ENCODE measurements at places on chromosomes 11 and 22.
A peak's percentile ranks its signal among the peaks of the same experiment; 100 is the strongest.

- no peaks in the 10 kb centered on the region for H3K27me3 ChIP-seq
- no peaks in the 10 kb centered on the region for H3K4me1 ChIP-seq
- peak overlapping the region; percentile 34 for H3K27ac ChIP-seq
- DNase-seq, result peak; percentile 5
- peaks cover 3% of the 10 kb centered on the region for H3K36me3 ChIP-seq
- no peak overlapping the region for H3K4me3 ChIP-seq
Measured at GRCh38 chr11:2586793-2587131, 113.0 kb downstream of the KCNQ1OT1 start.

DNA sequence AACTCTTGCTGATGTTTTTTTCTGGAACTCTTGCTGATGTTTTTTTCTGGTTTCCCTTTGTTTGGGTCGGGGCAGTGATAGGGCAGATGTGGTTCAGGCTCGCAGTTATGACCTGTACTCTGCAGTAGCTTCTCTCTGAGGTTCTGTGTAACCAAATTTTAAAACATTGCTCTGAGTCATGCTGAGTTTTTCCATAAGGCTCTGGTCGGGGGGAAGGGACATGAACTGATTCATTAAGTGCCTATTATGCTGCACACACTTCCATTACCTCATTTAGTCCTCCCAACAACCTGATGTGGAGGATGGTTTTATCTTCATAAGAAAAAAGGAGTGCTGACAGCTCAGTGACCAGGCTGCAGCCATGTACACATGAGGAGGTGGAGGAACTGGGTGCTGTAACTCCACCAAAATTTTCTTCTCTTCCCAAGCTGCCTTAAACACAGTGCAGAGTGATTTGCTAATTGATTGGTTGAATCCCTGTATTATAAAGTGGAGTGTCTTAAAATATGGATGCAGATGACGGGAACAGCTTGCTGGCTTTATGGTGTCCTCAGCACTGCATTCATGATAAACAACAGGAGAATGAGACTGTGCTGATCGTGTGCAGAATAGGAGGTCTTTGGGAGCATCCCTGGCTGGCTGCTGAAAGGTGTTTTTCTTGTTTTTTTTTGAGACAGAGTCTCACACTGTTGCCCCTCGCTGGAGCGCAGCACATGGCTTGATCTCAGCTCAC lies 19.1 kb downstream of the TNRC6B start:
- peaks cover 51% of the 10 kb centered on the region for H3K4me1 ChIP-seq
- DNase-seq, result no peak
- peaks cover 4% of the 10 kb centered on the region for H3K36me3 ChIP-seq
- no peak overlapping the region for H3K4me3 ChIP-seq

GRCh38 chr11:74650498-74650897 lies 58.1 kb downstream of the POLD3 start:
- H3K4me3 ChIP-seq, result no peak overlapping the region
- no peak overlapping the region for H3K27ac ChIP-seq
- DNase-seq, result no peak
- H3K36me3 ChIP-seq, result peaks cover 4% of the 10 kb centered on the region
- H3K27me3 ChIP-seq, result no peaks in the 10 kb centered on the region

DNA sequence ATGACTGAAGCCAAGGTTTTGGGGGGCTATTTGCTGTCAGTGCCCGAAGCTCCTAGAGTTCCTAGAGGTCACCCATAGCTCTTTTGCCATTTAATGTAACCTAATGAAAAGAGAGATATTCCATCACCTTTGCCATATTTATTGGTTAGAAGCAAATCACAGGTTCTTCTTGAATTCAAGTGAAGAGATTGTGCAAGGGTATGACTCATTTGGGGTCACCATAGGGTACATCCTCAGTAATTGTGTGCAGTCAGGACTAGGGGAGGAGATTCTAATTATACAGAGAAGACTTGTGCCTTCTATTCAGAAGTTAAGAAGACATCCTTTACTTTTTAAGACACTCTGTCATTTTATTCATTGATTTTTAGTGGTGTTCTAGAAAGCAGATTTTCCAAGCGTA lies 6.9 kb upstream of the PRAME start:
- DNase-seq, result no peak
- H3K27me3 ChIP-seq, result peaks cover 50% of the 10 kb centered on the region
- H3K36me3 ChIP-seq, result peaks cover 4% of the 10 kb centered on the region
- H3K4me3 ChIP-seq, result no peak overlapping the region
- H3K4me1 ChIP-seq, result peaks cover 2% of the 10 kb centered on the region
- no peak overlapping the region for H3K27ac ChIP-seq

GRCh38 chr11:111782109-111782741 lies 16.0 kb upstream of the PPP2R1B start:
- no peak for DNase-seq
- peaks cover 2% of the 10 kb centered on the region for H3K4me1 ChIP-seq

DNA sequence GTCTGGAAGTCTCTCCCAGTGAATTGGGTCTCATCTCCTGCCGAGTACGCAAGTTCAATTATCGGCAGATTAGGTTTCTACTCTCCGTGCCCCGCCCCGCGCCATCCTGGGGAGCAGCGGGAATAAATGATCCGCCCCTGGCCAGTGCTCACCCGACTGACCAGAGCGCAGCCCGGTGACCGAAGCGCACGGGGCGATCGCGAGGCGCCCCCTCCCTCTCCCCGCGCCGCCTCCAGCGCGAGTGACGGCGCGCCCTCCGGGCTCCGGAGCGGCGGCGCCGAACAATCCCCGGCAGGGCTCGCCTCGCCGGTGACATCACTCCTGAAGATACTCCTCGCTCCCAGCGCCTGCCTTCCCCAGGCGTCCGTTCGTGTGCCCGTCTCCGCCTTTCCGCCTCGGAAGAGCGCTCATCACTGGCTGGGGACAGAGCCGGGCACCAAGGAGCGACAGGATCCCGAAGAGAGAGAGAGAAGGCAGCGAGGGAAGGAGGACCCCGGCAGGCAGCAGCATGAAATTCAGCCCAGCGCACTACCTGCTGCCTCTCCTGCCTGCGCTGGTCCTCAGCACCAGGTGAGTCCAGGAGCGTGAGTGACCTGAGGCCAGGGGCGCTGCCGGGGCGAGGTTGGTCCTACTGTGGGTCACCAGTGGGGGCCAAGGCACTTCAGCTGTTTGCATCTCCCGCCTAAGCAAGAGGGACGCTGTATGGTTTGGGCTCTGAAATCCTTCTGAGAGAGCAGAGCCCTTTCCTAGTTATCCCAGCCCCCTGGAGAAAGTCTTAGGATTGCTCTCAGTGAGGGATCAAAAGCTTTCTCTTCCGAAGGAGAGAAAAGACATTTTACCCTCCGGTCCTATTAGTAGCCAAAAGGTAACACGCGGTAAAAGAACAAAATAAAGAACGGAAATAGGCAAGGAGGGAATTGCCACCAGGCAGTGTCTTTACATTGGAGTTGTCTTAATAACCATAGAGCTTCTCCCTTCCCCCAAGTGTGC lies at the start of gene LUZP2:
Gene LUZP2, plus strand, starts transcription at position 318 of the 990 bp plus-strand sequence.
- DNase-seq, result no peak
- no peaks in the 10 kb centered on the region for H3K27me3 ChIP-seq
- no peak within 1 kb of the TSS for H3K4me3 ChIP-seq
- no peaks in the 10 kb centered on the region for H3K36me3 ChIP-seq

- DNase-seq, result no peak
- H3K4me1 ChIP-seq, result peaks cover 29% of the 10 kb centered on the region
- no peaks in the 10 kb centered on the region for H3K27me3 ChIP-seq
- H3K4me3 ChIP-seq, result no peak overlapping the region
- peak overlapping the region; percentile 30 for H3K27ac ChIP-seq
Measured at GRCh38 chr11:128604723-128605122, 17.4 kb upstream of the ETS1 start.

DNA sequence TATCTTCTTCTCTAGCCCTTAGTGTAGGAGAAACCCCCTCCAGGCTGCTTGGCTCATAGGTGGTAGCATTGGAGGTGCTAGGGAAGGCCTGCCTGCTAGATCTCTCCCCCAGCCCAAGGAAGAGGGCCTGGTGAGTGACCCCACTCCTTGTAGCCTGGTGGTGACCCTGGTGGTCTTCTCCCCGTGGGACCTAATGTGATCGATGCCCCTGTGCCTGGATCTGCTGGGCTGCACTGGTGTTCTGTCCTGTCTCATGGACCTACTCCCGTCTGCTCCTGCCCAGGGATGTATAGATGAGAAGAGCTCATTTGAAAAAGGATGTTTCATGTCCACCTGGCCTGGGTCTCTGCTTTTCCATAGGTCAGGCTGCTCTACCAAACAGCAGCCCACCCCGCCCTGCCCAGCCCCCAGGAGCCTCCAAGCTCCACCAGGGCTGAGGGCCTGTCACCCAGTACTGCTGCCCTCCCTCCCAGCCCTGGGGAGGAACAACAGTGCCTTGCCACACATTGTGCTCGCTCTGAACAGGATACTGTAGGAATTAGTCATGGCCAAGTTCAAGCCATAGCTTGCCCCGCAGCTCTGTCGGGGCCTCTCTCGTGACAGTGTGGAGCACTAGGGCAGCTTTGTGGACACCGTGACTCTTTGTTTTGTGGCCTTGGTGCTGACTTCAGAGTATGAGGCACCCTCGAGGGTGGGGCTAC lies 19.7 kb downstream of the SLC37A2 start:
- no peak for DNase-seq
- no peak overlapping the region for H3K27ac ChIP-seq
- H3K4me3 ChIP-seq, result no peak overlapping the region
- peaks cover 46% of the 10 kb centered on the region for H3K27me3 ChIP-seq

GRCh38 chr11:36065436-36065835 lies 121.6 kb downstream of the LDLRAD3 start:
- no peak overlapping the region for H3K4me3 ChIP-seq
- DNase-seq, result no peak
- no peaks in the 10 kb centered on the region for H3K4me1 ChIP-seq
- H3K27ac ChIP-seq, result no peak overlapping the region

DNA sequence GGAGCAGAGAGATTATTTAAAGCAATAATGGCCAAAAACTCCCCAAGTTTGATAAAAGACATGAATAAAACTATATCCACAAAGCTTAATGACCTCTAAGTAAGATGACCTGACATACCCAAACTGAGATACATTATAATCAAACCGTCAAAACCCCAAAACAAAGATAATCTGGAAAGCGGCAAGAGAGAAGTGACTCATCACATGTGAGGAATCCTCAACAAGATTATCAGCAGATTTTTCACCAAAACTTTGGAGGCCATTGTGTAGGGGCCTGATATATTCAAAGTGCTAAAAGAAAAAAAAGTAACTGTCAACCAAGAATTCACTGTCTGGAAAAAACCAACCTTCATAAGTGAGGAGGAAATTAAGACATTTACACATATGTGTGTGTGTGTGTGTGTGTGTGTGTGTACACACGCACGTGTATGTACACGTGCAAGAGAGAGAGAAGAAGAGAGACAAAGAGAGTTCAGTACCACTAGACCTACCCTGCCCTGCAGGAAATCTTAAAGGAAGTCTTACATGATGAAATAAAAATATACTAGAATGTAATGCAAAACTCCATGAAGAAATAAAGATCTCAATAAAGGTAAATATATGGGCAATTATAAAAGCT lies 752.4 kb downstream of the NELL1 start:
- H3K27ac ChIP-seq, result no peak overlapping the region
- no peak for DNase-seq
- no peaks in the 10 kb centered on the region for H3K4me1 ChIP-seq
- no peaks in the 10 kb centered on the region for H3K36me3 ChIP-seq

DNA sequence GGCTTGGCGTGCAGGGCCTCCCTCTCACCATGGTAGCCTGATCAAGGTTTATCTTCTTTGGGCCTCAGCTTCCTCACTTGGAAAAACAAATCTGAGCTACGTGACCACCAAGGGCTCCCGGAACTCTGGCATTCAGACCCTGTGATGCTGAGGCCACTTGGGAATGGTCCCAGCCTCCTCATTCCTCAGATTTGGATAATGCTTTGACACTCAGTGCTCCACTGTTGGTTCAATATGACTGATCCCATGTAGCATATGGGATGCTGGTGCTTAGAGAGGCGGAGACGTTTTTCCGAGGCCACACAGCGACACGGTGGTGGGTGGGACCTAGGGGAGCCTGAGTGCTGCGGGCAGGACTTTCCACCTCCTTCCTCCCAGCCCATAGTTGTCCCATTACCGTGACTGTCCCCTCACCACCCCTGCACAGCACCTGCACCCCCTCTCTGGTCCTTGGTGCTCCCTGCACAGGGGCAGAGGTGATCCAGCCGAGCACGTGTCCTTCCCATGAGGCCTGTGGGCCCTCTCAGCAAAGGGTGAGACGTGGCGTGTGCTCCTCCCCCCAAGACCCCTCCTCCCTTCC lies 23.1 kb downstream of the MB start:
- no peak for DNase-seq
- H3K27ac ChIP-seq, result no peak overlapping the region
- no peaks in the 10 kb centered on the region for H3K4me1 ChIP-seq

GRCh38 chr11:107102692-107103477 lies 84.6 kb upstream of the GUCY1A2 start:
- H3K4me3 ChIP-seq, result no peak overlapping the region
- no peak for DNase-seq
- no peaks in the 10 kb centered on the region for H3K27me3 ChIP-seq
- no peak overlapping the region for H3K27ac ChIP-seq

DNA sequence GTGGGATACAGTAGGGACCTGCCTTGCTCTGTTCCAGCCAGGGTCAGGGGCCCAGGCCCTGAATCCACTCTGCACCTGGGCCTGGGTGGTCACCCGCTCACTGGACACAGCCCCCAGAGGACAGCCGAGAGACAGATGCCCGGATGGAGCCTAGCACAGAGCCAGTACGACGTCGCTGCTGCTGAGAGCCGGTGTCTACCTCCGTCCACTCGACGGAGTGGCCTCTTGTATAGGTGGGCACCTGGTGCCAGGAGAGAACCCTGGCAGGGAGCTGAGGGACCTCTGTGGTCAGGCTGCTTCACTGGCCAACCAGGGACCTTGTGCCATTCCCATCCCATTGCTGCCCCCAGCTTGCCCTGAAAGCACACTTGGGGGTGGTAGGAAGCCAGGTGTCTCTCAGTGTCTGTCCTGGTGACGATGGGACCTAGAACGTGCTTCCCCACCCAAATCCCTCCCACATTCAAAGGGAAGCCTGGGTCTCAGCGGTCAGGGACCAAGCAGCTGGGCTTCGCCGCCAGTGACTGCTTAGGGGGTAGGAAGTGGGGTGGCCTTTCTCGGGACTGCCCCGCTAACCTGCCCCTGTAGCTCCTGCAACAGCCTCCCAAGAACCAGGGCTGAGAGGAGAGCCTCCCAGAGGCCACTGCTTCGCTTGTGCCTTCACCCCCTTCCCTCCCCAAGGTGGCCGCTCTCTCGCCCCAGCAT lies 10.3 kb upstream of the CERK start:
- H3K27me3 ChIP-seq, result no peaks in the 10 kb centered on the region
- no peak overlapping the region for H3K4me3 ChIP-seq
- DNase-seq, result no peak
- peak overlapping the region; percentile 96 for H3K27ac ChIP-seq
- H3K4me1 ChIP-seq, result peaks cover 23% of the 10 kb centered on the region
- H3K36me3 ChIP-seq, result no peaks in the 10 kb centered on the region

DNA sequence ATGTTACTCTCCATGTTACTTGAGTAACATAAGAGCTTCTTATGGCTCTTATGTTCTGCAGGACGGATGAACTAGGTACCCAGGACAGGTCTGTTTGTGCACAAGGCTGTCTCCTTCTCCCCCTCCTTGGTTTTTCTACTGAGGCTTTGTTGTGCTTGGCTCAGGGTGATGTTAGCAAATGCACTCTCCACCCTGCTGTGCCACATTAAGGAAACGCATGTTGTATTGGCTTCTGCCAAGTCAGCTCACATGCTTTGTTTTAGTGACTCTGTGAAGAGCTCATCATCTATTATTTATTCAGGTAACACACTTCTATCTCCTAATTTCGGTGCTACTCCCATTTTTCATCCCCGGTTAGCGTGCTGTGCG lies 108.3 kb downstream of the PTPRJ start:
- H3K27ac ChIP-seq, result no peak overlapping the region
- peaks cover 22% of the 10 kb centered on the region for H3K4me1 ChIP-seq
- no peak overlapping the region for H3K4me3 ChIP-seq
- no peak for DNase-seq

GRCh38 chr22:44050766-44051355 lies 26.8 kb downstream of the PARVB start:
- no peak overlapping the region for H3K4me3 ChIP-seq
- H3K4me1 ChIP-seq, result peaks cover 15% of the 10 kb centered on the region
- peak overlapping the region; percentile 54 for H3K27ac ChIP-seq
- H3K36me3 ChIP-seq, result no peaks in the 10 kb centered on the region

All from T-helper 17 cell (primary cell).